ENCODE measurements at places on chromosomes 16 and 17.
A peak's percentile ranks its signal among the peaks of the same experiment; 100 is the strongest.

DNA sequence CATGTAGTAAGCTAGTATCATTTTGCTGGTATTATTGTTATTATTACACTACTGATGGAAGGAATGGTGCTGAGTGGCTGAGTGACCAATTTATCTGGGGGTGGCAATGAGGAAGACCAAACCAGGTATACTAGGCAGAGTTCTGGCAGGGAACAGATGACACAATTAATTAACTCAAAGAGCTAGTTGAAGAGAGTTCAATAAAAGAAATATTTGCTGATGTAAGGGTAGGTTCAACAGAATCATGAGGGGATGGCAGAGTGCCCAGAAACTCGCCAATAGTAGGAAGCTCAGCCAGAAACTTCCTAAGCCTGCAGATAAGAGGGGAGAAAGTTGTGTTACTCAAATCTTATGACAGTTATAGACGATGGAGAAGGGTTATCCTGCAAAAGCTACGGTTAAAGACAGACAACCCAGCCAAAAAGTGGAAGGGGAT lies 352.5 kb downstream of the KCNJ2 start:
- DNase-seq, result no peak

DNA sequence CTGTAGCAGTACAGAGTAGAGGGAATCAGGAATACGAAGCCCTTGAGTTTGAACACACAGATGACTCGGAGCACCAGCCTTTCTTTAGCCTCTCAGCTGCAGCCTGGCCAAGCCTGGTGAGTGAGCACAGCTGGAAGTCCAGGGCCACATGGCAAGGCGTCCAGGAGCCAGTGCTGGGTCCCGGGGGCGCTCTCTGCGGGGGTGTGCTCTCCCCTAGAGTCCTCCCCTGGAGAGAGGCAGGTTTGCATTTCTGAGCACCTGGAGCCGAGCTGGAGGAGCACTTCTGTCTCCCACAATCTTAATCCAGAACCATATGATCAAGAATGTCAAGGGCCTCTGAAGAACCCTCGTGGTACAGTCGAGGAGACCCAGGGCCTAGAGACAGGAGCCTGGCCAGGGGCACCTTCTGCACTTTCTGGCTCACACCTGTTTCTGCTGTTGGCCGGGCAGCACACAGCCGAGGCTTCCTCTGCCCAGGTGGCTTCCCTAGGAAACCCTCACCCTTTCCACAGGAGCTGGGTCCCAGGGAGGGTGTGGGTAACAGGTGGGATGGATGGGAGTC lies 78.3 kb downstream of the PLD6 start:
- DNase-seq, result no peak

- no peak for DNase-seq
These were observed 98.3 kb downstream of the CMIP start for GRCh38 chr16:81542609-81543570.

GRCh38 chr16:78137782-78138616 lies 38.5 kb downstream of the WWOX start:
- DNase-seq, result no peak

DNA sequence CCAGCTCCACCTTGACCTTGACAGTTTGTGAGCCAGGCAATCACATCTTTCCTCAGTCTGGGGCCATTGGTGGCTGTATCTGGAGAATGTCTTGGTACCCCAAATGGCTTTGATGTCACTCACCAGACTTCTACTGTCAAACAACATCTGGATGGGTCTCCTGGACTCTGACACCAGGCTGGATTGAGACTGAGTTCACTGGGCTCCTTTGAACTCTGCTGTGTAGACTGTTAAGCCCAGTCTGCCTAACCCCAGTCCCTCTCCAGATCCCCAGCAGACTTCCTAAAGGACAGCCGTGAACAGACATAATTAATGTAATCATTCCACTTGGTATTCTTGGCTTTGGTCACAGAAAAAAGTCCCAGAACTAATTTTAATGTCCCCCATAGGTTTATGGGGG lies 84.1 kb upstream of the KIFC3 start:
- DNase-seq, result no peak

- DNase-seq, result no peak
These were observed 332.3 kb downstream of the CPPED1 start for GRCh38 chr16:12471383-12471782.

DNA sequence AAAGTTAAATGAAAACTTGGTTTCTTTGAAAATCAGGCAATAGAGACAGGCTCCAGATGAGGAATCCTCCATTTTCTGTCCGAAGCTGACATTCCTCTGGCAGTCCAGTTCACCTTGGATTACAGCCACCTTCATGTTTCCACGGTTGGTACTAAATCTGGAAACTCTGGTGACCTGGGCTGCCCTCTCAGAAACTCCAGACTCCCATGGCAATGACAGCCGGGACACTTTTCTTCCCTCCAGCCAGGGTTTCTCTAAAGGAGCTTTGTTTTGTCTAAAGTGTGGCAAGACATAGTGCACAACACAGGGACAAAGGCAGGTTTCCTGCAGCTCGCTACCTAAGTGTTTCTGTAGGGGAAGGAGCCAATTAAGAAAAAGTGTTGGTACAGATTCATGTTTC lies 36.0 kb downstream of the CLUAP1 start:
- DNase-seq, result no peak

- DNase-seq, result no peak
These were observed 11.2 kb upstream of the CEP20 start for GRCh38 chr16:15899538-15900100.

DNA sequence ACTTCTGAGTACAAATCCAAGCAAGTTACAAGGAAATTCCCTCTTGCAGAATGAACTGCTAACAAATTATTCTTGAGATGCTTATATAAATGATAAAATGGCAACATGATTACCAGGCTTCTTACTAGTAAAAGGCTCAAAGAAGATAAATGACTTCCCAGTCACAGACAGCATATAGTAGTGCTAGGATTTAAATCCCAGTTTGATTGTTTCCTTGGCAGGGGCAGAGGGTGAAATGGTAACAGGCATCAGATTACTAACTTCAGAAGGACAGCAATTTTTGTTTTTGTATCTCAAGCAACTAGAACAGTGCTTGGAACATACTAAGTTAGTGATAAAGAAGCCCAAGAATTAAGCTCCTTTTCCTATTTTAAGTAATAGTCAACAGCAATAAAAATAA lies 102.8 kb downstream of the SSH2 start:
- no peak for DNase-seq

- no peak for DNase-seq
These were observed 632 bp downstream of the BAIAP3 start for GRCh38 chr16:1333854-1334700.

GRCh38 chr16:7964167-7964566 lies 626.1 kb downstream of the TMEM114 start:
- no peak for DNase-seq

DNA sequence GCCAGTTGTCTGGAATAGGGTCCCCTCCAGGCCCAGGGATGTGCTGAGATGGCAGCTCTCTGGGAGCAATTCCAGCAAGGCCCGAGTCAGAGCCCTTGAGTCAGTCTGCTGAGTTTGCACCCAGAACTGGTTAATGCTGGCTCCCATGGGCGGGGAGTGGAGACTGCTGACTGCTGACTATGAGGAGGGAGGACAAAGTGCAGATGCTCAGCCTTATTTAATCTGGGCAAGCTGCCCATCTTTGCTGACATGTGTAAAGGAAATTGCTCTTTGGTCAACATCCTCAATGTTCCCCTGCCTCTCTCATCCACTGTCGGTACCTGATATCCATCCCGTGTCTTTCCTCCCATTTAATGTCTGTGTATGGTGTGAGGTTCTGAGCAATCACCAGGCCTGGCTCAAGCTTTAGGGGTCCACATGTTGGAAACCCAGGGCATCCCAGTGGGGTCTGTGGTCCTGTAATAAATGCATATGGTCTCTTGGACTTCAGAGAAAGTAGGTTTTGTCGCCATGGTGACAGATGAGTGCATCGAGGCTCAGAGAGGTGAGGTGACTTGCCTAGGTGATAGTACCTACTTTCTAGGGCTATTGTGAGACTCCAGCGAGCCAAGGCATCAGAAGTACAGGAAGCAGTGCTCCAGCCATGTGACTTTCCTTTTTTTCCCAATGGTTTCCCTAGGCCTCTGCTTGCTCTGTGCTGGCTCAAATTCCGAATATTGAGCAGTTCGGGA lies 20.0 kb upstream of the RNF135 start:
- no peak for DNase-seq

- no peak for DNase-seq
These were observed 42.4 kb upstream of the CES5A start for GRCh38 chr16:55917373-55918160.

GRCh38 chr17:51229889-51230288 lies 30.0 kb downstream of the MBTD1 start:
- no peak for DNase-seq

- no peak for DNase-seq
These were observed 7.7 kb upstream of the TMEM92 start for GRCh38 chr17:50266384-50267073.

- DNase-seq, result no peak
These were observed 49.0 kb downstream of the CCDC182 start for GRCh38 chr17:57696050-57696449.

- DNase-seq, result no peak
These were observed 11.5 kb downstream of the NARF start for GRCh38 chr17:82470065-82470464.

- DNase-seq, result no peak
These were observed 45.9 kb downstream of the MRTFB start for GRCh38 chr16:14117051-14117450.

DNA sequence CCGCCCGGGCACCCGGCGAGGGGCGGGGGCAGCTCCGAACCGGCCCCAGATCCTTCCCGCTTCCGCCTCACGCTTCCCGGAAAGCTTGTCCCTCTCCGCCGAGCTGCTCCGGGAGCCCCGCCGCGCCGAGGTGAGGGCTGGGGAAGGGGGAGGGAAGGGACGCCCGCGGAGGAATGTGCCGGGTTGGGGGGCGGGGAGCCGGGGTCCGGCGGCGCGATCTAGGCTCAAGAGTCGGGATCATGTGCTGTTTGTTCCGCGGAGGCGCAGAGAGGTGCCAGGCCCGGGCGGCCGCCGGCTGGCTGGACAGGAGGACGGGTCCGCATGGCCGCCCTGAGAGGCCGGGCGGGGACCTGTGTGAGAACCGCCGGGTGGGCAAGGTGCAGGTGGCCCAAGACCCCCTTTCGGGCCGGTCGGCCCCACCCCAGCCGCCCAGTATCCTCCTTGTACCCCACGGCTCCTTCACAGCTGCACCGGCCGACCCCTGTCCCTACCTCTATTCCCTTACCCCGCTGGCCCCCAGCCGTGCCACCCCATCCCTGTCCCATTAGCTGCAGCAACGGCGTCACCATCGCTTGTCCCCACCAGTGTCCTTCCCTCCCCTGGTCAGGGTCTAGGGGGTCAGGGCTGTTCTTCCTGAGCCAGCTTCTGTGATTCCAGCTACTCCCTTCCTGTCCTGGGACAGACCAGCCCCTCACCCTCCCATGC lies 429 bp downstream of the KIF1C start:
- peak; percentile 10 for DNase-seq

DNA sequence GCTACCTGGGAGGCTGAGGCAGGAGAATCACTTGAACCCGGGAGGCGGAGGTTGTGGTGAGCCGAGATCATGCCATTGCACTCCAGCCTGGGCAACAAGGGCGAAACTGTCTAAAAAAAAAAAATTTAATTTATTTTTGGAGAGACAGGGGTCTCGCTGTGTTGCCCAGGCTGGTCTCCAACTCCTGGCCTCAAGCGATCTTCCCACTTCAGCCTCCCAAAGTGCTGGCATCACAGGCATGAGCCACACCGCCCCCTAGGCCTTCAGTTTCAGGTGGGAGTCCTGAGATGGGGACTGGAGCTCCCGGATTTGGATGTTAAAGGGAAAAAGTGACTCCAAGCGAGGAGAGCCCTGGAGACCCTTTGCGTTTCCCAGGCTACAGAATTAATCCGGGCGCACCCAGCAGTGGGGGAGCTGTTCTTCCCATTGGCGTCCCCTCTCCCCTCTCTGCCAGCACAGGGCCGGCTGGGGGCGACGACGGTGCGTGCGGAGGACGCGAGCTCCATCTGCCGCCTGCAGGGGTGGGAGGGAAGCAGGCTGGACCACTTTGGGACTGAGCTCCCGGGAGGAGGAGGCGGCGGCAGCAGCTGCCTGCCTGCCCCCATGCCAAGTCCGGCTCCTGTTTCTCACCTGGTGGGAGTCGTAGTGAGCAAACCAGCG lies 49.3 kb upstream of the USP7 start:
- no peak for DNase-seq

DNA sequence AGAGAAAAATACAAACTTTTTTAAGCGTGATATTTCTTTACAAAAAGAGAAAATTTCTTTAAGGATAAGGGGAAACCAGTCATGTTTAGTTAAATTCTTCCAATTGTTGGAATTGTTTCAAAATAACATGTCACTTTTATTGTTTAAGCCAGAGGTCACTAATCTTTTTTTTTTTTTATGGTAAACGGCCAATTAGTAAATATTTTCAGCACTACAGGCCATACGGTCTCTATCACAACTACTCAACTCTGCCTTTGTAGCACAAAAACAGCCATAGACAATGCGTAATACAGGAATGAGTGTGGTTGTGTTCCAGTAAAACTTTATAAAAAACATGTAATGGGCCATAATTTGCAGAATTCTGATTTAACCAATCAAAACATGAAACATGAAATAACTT lies 401.4 kb downstream of the GRIN2A start:
- DNase-seq, result no peak

- no peak for DNase-seq
These were observed 8.7 kb downstream of the ADAM11 start for GRCh38 chr17:44767493-44767892.

- DNase-seq, result no peak
These were observed 27.5 kb downstream of the NLRC5 start for GRCh38 chr16:57016831-57017230.

DNA sequence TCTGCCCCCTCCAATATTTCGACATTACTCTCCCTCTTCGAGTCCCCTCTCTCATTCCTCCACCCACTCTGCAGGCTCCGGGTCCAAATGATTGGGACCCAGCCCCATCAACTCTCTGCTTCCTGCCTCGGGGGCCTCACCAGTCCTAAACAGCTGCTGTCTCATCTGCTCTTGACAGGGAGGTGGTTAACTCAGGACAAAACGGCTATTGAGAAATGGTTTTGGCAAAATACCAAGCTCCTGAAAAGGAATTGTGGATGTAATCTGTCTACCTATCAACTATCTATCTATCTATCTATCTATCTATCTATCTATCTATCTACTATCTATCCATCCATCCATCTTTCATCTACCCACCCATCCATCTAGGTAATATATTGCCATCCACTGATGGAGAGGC lies 2.2 kb downstream of the CD300H start:
- no peak for DNase-seq

- no peak for DNase-seq
These were observed 912.6 kb upstream of the SOX9 start for GRCh38 chr17:71208111-71208704.

DNA sequence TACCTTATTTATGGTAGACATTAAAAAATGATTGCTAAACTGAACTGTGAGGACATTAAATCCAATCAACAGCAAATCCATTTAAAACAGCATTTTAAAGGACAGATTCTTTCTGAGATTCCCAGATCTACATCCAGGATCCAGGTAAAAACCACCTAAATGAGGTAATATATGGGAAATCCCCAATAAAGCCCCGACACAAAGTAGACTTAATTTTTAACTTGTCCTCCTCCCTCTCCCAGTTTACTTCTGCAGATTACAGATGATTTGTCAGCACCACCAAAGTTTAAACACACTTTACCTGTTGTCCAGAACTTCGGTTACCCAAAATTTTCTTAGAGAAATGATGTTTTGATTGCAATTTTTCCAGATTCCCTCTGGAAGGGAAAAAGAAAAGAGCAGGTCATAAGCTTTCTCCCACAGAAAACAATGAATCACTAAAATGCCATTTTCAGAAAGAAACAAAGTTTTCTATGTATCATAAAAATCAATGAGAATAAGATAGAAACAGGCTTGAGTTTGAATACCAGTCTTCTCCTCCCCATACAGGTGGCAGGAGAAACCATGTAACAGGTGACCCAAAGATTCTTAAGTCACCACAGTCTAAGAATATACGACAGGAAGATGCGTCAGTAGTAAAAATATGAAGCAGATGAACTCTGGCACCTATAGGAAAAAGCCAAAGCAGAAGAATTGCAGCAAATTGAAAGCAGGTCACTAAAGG lies 22.8 kb downstream of the GJC1 start:
- no peak for DNase-seq
